ENCODE measurements at places on chromosomes 5 and 9.

- DNase-seq, result no peak
These were observed 152.5 kb upstream of the CLINT1 start for GRCh38 chr5:158011422-158011821.

DNA sequence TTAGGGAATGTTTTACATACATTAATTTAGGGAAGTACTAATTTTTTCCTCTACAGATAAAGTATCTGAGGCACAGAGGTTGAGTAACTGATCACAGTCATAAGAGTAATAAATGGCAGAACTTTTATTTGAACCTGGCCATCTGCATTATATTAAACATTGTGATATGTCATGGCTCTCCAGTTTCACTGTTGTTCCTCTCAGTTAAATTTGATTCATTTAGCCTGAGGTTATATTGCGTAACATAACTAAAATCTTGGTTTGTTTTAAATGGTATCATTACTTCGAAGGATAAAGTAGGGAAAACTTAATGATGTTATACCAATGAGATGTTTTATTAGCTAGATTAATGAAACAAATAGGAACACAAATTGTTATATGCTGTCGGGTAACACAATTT lies 284.4 kb downstream of the KDM4C start:
- no peak for DNase-seq

- DNase-seq, result no peak
These were observed 93.7 kb downstream of the SEMA5A start for GRCh38 chr5:9452181-9452580.

DNA sequence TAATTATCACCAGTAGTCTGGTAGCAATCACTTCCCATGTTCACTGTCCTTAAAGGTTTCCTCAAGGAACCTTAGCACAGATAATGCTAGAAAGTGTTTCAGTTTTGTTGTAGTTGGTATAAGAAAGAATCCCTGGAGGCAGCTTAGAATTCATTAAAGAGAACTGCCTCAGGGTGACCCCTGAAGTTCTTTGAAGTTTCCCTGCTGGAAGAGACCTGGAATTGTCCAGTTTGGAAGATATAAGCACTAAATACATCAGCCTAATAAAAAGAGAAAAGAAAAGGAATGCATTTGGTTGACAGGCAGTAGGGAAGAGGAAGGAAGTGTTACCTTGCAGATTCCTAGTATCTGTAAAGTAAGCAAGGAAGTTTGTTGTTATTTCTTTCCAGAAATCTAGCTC lies 999.6 kb upstream of the DMAC1 start:
- DNase-seq, result no peak

- DNase-seq, result no peak
These were observed 55.0 kb downstream of the SH3PXD2B start for GRCh38 chr5:172399336-172399735.

DNA sequence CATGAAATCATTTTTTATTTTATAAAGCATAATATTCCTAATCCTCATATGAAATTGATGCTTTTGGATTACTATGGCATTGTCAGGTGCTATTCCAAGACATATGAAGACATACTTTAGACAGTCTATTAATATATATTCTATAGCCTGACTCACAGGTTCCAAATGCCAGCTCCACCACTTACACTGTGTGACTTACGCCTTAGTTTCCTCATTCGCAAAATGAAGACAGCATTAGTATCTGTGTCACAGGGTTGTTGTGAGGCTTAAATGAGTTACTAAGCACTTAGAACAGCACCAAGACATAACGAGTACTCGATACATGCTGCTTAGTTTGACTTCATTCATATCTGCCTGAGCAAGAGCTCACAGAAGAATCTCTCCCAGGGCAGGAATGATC lies 132.2 kb upstream of the PTGER4 start:
- no peak for DNase-seq

DNA sequence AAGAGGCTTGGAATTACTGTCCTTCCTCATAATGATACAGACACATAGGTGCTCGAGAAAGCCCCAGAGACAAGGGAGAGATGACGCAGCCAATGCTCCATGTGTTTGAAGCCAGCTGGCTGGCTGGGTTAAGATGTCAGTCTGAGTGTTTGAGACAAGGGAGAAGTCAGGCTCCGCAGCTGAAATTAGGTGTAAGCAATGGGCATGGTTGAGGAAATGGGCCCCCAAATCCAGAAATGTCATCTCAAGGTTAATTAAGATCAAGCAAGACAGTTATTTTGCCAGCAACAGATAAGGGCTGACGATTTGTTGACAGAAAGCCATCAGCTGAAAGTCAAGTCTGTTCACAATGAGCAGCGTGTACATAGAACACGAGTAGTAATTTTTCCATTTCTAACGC lies 713.4 kb downstream of the IRX1 start:
- no peak for DNase-seq
